ENCODE measurements at places on chromosomes 3 and 15.

DNA sequence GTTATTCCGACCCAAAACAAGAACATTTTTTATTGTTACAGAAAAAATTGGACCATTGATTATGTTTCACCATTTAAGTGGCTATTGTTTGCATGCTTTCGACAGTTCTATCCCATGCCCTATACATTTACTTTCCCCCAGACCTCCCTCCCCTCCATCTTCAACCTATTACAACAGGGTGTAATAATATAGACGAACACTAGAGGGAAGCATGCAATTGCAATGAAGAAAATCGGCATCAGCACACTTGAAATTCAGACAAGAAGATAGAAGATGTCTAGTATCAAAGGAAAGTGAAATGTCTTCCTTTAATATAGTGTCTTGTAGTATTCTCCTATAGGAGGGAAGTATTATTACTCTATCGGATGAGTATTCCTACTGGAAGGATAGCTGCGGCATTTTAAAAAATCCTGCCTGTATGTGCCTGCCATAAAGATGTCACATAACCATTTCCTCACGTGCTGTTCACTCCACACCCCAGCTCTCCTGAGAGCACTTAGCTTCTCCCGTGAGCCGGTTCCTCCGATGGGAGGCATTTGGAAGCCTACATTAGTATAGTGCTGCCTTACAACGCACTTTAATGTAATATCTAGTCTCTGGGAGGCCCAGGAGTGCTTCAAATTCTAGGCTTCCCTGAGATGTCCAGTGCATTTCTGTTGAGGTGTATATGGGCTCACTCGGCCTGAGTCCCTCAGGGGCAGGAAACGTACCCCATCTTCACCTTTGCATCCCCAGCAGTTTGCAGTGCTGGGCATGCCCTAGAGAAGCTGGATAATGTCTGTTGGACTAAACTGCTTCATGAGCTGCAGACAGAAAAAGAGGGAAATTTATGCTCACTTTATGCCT is 17.8 kb upstream of the ERICH6 start:
- peak; percentile 29 for DNase-seq

DNA sequence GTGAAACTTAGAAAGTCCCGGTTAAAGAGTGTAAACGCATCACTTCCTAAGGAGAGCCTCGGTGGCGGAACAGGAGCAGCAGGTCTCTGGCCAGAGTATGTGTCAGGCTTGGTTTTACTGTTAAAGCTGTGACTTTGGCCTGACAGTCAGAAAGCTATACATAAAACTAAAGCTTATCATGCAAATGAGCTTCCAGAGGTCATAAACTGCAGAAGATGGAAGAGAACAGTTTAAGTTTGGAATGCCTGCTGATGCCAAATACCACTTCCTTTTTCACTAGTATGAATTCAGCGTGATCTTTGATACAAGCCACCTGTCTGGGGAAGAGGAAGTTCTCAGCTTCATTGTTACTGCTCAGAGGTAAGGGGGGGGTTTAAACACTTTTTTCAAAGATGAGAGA is 125.1 kb upstream of the CTDSPL start:
- no peak for DNase-seq

- no peak for DNase-seq
Measured at GRCh38 chr3:126567696-126568438, 9.1 kb upstream of the C3orf22 start.

GRCh38 chr3:61996366-61996765 is 377.0 kb downstream of the FEZF2 start:
- no peak for DNase-seq

DNA sequence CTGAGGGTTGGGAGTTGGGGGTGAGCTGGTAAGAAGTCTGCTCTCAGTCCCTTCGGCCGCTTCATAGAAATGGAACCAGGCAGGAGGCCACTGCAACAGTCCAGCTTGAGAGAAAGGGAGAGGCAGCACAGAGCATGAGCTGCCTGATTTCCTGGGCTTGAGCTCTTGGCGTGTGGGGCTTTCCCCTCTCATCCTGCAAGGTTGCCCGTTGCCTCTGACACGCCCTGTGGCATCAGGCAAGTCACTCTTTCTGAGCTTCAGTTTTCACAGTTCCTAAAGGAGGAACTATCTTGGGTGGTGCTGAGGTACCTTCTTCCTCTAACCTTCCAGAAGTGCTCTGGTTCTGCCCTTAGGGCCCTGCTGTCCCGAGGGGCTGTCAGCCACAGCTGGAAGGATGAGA is 4.9 kb downstream of the MESP2 start:
- no peak for DNase-seq

GRCh38 chr15:92960996-92961681 is 61.0 kb downstream of the CHD2 start:
- DNase-seq, result no peak

GRCh38 chr3:184441202-184441900 is 61.5 kb downstream of the CHRD start:
- no peak for DNase-seq

- DNase-seq, result no peak
Measured at GRCh38 chr3:70813311-70813710, 500.9 kb upstream of the MDFIC2 start.

- DNase-seq, result no peak
Measured at GRCh38 chr3:46096336-46096735, 69.1 kb upstream of the XCR1 start.

GRCh38 chr15:77851691-77852090 is 219.0 kb upstream of the LINGO1 start:
- DNase-seq, result no peak

DNA sequence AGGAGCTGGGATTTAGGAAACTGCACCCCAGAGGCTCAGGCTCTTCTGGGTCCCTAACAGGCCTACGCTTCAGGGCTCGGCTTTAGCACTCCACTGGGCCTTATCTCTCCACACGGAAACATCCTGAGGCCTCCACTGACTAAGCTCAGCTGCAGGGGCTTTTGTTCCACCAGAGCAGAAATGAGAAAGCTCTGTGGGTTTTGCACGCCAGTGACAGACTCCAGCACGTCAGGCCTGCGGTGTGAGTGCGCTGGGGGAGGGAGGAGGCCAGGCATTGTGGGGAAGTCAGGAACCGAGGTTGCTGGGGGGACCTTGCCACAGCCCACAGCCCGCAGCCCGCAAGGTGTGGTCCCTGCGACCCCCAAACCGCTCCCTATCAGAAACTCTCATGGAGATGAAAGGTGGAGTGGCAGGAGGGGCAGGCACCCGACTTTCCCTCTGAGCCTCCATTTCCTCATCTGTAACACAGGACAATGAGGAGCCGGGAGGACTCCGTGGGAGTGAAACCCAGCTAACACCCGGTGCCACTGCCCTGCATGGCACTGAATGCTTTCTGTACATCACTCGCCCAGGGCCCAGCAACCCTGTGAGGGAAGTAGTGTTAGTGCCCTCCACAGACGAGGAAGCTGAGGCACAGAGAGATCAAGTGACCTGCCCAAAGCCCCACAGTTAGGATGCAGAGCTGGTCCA is 106.5 kb downstream of the TPRA1 start:
- peak; percentile 93 for DNase-seq

- no peak for DNase-seq
Measured at GRCh38 chr3:61965770-61966131, 404.4 kb downstream of the PTPRG start.

DNA sequence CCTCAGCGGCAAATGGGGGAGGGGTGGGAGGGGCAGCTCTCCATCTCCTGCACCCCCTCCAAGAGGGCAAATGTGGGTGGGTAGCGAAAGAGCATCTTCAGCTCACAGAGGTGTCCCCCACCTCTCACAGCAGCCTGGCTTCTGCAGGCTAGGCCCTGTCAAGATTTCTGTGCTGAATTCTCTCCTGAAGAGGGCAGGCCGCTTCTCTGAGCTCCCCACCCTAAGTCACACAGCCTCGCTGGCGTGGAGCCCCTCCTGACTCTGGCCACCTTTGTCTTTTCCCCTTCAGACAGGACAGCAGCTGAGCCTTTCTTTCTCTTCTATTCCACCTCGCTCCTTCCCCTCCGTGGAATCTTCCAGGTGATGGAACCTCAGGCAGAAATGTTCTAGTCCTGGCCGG is 26.3 kb upstream of the ADAMTS7 start:
- DNase-seq, result no peak

GRCh38 chr3:13224967-13225366 is 151.7 kb upstream of the IQSEC1 start:
- DNase-seq, result no peak

- peak; percentile 3 for DNase-seq
Measured at GRCh38 chr3:72996121-72996472, 514 bp upstream of the PPP4R2 start.

DNA sequence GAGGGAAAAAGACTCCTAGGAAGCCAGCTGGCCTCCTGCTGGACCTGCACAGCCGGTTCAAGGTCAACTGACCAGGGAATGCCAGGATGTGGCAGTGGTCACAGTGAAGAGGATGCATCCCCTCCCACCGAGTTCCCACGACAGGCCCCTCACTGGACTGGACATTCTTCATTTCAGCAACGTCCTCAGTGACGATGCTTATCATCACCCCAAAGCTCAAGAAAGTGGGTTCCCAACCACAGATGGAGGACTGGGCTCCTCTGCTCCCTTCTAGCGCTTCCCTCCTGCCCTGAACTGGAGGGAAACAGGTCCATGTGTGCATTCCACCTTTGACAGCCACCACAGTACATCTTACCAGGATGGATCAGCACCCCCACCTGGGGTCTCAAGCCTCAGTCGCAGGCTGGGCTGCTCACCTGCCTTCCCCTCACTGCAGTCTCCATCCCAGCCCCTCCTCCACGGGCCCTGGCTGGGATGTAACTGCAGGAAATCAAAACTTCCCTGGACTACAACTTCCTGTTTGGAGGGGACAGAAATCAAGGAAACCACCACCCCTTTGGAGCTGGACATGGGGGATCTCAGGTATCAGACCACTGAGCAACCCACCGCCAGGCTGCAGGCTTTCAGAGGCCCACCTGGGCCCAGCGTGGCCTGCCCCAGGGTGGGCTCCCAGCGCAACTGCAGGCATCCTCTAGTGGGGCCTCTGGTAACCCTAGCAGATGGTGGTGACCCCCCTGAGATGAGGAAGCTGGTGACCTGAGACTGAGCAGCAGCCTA is 7.3 kb downstream of the CALML4 start:
- no peak for DNase-seq

GRCh38 chr3:143163562-143164100 is 44.1 kb downstream of the CHST2 start:
- no peak for DNase-seq
